CD8-positive, alpha-beta memory T cell (primary cell): ENCODE measurements at places on chromosomes 12 and 14. TPM values are rescaled to one million over a fixed set of nuclear protein-coding genes. Genes with fewer than 3 reads are reported as not detected.

The KLRC4 gene
- total RNA-seq = 16.2 TPM

DNA sequence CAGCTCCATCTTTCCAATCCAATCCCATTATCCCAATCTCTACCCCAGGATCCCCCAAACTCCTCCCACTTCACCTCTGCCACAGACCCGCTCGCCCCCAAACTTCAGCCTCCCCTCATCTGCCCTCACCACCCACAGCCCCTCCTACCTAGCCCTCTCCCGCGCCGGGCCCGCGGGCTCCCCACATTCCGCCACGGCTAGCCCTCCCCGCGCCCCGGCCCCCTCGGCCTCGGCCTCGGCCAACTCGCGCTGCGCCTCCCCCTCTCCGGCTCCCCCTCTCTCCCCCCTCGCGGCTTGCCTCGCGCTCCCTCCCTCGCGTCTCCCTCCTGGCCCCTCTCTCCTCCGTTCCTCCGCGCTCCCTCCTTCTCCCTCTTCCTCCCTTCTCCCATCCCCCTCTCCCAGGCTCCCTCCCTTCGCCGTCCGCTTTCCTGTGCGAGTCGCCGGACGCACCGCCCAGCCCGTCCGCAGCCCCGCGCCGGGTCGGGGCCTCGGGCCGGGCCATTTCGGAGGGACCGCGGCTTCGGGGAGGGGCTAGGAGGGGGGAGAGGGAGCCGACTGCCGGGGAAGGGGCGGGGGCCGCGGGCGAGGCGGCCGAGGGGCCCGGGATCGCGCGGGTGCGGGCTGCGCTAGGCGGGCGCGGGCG lies at the start of gene ATN1:
ATN1 (plus strand) TSS at position 581 of the 643 bp plus-strand sequence. CDS start 6,043 bp downstream, outside the sequence.
- H3K27me3 ChIP-seq = no peaks in the 10 kb centered on the region
- H3K4me1 ChIP-seq = peaks cover 48% of the 10 kb centered on the region
- peak within 1 kb of the TSS; percentile 59 for H3K4me3 ChIP-seq
- H3K27ac ChIP-seq = peak within 1 kb of the TSS; percentile 65
- DNase-seq = peak; percentile 38

DNA sequence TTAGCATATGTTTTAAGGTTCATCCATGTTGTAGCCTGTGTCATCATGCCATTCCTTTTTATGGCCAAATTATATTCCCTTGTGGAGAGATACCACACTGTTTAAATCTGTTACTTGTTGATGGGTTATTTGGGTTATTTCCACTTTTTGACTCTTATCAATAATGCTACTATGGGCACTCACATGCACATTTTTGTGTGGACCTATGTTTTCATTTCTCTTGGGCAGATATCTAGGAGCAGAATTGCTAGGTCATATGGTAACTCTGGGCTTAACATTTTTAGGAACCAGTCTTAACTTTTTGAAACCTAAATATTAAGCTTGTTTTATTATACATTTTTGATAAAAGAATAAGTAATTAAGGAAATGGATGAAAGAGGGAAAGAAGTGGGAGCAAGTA lies 4.0 kb downstream of the EML1 start:
- H3K36me3 ChIP-seq = no peaks in the 10 kb centered on the region
- H3K27me3 ChIP-seq = no peaks in the 10 kb centered on the region
- peaks cover 7% of the 10 kb centered on the region for H3K4me1 ChIP-seq
- no peak overlapping the region for H3K27ac ChIP-seq
- no peak for DNase-seq
- H3K4me3 ChIP-seq = no peak overlapping the region

GRCh38 chr14:61893371-61893940 lies 131.2 kb downstream of the SNAPC1 start:
- no peak for DNase-seq
- no peaks in the 10 kb centered on the region for H3K27me3 ChIP-seq
- no peak overlapping the region for H3K4me3 ChIP-seq
- no peak overlapping the region for H3K27ac ChIP-seq

DNA sequence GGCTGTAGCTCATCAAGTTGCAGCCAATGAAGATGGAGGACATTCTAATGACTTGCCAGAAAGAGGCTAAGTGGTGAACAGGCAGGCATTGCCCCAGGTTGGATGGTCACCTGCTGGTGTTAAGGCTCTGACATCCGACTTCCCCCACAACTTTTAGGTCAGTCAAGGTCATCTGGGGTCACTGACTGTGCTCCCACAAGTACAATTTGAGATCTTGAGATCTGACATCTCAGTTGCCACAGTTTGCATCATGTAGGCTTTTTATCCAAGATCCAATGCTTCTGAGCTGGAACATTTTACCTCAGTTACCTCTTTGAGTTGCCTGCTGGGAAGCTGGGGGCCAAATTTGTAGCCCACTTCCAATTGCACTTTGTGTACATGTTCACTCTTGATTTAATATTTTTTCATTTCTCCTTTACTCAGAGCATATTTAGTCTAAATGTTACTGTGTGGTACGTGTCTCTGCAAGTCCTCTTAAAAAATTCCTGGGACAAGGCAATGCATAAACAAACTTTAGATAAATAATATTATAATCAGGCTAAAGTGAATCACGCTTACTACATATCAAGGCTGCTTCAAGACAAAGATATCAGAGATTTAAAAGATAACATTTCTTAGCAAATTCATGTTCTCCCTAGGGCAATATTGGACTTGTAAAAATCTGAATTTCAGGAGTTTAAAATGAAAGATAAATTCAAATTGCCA lies 61.4 kb downstream of the SEL1L start:
- H3K4me1 ChIP-seq = peaks cover 12% of the 10 kb centered on the region
- H3K36me3 ChIP-seq = peaks cover 6% of the 10 kb centered on the region
